HuH-7 (cell line): ENCODE measurements at places on chromosomes 7 and 10.

DNA sequence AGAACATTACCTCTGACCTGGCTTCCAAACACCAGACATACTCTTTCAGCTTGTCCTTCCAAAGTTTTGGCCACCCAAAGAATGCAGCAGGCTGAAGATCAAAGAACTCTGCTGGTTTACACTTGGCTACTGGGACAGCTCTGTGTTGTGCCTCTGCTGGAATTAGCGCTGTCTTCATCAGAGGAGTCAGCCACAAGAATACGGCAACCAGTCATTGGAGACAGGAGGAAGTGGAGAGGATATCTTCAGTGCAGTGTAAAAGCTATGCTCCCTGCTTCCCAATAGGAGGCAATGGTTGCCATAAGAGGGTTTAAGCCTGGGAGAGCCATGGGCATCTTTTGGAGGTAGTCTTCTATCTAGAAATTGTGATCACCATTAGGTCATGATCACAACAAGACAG, 126.7 kb upstream of the WNT16 start:
- no peak for DNase-seq

GRCh38 chr10:34739915-34740314, 75.2 kb downstream of the PARD3 start:
- no peak for DNase-seq

- DNase-seq = peak; percentile 63
These were observed 35.6 kb downstream of the CPN1 start for GRCh38 chr10:100046021-100046486.

DNA sequence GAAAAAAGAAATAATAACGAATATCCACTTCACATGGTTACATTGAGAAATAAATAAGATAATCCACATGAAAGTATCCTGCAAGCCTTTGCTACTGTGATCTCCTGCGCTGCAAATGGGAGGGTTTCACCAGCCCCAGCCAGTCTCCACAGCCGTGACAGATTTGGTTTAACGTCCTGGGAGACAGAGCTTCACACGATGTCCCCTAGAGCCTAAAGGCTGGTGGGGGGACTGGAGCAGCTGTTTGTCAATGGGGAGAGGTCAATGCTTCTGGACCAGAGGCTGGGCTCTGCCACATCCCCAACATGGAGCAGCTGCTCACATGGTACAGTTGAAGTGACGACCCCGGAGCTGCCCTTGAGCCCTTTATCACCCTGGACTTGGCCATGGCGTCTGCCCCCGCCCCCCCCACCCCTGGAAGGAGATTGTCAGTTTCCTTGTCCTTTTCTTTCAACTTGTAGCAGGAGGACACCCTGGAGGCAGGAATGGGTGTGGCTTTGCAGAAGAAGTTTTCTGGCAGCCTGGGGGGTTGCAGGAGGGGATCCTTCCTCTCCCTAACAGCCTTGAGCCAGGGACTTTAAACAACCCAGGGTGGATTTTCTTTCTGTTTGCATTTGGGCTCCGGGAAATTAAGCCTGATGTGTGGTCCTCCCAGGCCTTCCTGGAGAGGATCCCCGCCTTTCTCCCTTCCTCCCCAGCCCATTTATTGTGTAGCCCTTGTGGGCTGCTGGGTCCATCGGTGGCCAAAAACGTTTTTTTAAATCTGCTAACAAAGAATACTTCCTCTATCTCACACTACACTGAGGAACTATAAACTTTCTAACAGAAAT, 37.0 kb upstream of the MXI1 start:
- no peak for DNase-seq

DNA sequence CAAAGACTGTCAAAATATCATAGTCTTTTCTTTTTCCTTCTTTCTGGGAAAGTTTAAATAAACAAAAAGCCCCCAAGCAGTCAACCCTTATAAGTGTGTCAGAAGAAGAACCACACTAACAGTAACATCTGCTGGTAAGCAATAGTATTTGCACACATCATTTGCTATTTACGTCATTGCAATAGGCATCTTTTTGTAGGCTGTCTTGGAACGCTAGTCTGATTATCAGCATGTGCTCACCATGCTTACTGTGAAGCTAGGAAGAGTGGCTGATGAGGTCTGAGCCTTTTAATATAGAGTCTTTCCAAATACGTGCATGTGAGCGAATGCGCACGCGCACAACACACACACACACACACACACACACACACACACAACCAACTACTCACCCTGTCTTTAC, 599.0 kb upstream of the TPK1 start:
- DNase-seq = no peak

DNA sequence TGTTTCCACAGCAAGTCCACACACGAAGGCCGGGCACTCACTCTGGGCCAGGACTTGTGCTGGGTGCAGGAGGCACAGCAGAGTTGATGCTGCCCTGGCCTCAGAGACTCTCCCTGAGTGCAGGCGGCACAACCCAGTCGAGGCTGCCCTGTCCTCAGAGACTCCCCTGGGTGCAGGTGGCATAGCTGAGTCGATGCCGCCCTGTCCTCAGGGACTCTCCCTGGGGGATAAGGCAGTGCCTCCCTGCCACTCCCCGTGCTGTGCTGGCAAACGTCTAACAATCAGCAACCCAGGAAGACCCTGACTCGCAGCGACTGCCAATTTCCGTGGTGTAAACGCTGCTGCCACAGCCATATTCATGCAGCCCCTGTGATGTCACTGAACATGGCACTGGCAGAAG, 93.1 kb downstream of the PDGFA start:
- DNase-seq = no peak

- peak; percentile 4 for DNase-seq
These were observed 4.3 kb downstream of the KCP start for GRCh38 chr7:128906001-128906765.

DNA sequence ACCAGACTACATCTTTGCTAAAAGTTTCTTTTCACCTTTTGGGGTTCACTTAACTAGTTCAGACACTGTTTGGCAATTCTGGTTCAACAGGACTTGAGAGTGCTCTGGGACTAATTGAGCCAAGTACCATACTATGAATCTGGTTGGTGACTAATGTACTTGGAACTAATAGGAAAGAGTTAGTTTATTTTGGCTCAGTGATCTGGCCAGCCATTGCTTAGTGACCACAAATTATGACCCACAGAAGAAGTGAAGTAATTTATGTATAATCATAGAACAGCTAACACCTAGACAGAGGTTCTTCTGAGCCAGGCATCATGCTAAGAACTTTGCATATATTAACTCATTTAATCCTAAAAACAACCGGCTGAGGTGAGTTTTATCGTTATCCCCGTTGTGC, 126.5 kb upstream of the JCAD start:
- no peak for DNase-seq
